ENCODE measurements at places on chromosomes 2 and 18.

DNA sequence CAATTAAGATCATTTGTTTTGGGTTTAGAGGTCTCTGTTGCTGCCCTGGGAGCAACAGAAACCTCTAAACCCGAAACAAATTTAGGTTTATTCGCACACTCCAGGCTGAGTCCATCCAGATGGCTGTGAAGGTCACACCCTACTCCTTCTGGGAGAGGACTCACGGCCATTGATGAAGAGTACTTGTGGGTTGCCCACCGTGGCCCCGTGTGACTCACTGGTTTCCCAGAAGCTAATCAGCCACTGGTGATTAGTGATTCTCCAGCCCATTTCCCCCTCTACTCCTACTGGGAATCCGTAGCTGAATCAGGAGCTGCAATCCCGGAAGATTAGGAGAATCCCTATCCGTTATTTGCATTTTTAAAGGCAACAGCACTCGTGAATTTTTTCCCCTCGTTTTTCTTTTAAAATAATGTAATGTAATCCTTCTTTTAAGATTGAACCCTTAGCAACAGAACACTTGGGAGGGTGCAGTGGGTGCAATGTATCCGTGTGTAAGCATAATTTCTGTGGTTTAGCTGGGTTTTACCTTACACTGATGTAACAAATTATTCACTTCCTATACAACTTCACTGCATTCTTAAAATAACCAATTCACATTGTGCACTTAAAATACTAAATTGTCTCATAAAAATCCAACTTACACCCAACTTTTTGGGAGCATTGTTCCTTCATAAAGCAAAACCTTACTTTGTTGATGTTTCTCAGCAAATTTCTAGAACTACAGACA lies 27.5 kb upstream of the EPAS1 start:
- DNase-seq = no peak

DNA sequence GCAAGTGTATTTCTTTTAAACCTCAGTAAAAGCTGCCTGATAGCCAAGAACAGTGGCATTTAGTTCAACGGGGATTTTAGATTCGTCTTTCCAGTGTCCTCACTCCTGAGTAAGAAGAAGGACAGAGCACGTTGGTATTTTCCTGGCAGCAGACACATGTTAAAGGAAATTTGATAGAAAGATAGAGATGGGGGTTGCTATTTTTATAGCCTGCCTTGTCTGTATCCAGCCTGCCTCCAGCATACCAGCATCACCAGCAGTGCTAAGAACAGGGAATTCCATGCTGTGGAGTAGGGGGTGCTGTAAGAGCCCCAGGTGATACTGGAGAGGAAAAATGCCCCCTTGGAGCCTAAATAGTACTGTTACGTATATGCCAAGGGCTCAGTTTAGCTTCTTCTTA lies 1.1 kb upstream of the SMYD1 start:
- no peak for DNase-seq

- DNase-seq = no peak
Observed at GRCh38 chr2:39492095-39492590, 55.1 kb upstream of the MAP4K3 start.

- no peak for DNase-seq
Observed at GRCh38 chr18:34544930-34545329, 165.2 kb upstream of the DTNA start.

DNA sequence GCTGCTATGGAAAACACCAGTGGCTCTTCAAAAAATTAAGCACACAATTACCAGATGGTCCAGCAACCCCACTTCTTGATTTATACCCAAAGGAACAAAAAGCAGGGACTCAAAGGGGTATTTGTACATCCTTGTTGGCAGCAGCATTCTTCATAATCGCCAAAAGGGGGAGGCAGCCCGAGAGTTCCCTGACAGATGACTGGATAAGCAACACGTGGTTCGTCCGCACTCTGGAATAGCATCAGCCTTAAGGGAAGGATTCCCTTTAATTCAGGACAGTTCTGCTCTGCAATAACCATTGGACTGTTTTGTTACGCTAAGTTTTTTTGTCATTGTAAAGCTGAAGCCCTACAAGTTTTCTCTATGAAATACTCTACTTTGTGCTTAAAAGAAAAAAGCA lies 76.7 kb upstream of the TWIST2 start:
- DNase-seq = no peak

DNA sequence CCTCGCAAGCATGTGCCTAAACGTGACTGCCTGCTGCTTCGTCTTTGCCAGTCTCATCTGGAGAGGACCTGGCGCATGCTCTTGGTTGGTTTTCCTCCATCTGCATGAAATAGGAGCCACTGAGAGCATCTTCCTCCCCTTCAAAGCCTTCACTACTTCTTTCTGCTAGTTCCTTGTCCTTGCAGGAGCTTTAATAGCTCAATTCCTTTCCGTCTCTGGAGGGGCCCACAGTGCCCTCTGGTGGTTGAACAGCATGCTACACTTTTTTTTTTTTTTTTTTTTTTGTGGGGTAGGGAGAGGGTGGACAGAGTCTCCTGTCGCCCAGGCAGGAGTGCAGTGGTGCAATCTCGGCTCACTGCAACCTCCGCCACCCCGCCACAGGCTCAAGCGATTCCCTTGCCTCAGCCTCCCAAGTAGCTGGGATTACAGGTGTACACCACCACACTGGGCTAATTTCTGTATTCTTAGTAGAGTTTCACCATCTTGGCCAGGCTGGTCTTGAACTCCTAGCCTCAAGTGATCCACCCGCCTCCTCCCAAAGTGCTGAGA lies 59.6 kb downstream of the SP110 start:
- peak; percentile 29 for DNase-seq

DNA sequence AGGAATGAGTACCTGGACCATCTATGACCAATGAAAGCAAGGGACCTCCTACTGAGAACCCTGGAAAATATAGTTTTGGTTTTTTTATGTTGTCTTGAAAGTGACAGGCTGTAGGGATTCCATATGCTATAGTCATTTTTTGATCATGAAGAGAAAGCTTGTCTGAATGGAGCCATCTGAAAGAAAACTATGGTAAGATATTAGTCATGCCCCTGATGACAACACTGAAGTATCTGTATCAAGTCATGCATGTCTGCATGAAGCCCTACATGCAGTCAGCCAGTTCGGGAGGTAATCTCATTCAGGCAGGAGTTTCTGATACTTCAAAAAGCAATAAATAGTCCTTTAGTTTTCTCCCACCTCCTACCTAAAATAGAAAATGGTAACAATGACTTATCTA lies 1042.0 kb downstream of the DPP10 start:
- no peak for DNase-seq

DNA sequence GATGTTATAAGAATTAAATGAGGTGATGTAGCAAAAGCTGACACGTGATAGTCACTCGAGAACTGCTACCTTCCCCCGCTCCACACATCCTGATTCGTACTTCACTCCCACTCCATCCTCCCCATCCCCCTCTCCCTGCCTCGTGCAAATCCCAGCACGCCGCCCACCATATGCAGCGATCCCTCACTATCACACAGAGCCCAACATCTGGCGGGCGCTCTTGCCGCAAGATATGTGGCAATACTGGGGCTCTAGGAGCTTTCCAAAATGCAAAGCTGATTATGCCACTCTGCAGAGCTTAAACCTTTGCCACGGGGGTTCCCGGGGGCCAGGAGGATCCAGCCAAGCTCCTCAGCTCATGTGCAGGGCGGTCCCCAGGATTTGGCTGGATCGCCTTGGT lies 37.4 kb downstream of the DNMT3A start:
- DNase-seq = peak; percentile 68

GRCh38 chr2:110820128-110820527 lies 87.8 kb downstream of the ACOXL start:
- no peak for DNase-seq

- DNase-seq = no peak
Observed at GRCh38 chr2:165692906-165693305, 101.1 kb downstream of the GALNT3 start.

- DNase-seq = no peak
Observed at GRCh38 chr2:24739354-24740025, 53.7 kb downstream of the PTRHD1 start.

- DNase-seq = no peak
Observed at GRCh38 chr2:164771897-164772296, 69.7 kb downstream of the COBLL1 start.

- no peak for DNase-seq
Observed at GRCh38 chr2:9768388-9768787, 74.9 kb upstream of the TAF1B start.

GRCh38 chr18:32301976-32302743 lies 112.3 kb downstream of the MEP1B start:
- no peak for DNase-seq

DNA sequence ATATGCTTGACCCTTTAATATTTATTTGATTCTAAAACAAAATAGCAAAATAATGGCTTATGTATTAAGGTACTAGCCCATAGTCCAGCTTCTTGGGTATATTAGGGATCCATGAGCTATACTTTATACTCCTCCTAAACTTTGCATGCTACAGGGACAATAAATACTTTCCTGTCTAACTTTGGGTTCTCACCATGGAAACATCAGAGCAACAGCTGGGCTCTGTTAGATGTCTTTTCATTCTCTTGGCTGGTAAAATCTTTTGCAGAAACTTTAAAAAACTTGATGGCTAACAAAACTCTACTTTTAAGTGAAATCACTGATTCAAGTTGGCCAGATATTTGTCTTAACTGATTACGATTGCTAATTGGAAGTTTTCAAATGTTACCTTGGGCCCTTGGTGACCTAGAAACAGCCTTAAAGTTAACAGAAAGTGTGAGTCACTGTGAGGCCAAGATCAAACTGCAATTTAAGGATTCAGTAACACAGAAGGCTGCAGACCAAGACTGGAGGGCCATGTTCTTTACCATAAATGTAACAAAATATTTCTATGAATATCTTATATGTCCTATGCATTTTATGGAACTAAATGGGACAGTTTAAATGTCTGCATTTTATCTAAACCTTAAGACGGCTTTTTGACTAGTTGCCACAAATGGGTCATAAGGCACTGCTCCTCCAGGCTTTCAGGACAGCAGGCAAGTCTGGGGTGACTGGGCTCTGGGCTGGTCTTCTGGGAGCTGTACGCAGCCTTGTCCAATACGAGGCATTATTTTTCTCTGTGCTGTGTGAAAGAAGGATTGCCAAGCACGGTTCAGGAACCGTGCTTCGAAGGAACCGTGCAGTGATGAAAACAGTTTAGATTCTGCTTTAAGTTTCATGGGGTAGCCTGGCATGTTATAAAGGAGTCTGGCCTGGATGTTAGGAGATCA lies 188.5 kb downstream of the TPGS2 start:
- DNase-seq = no peak

GRCh38 chr18:49135877-49136276 lies 185.1 kb upstream of the SMAD7 start:
- no peak for DNase-seq

- no peak for DNase-seq
Observed at GRCh38 chr2:11923935-11924334, 177.5 kb downstream of the LPIN1 start.

DNA sequence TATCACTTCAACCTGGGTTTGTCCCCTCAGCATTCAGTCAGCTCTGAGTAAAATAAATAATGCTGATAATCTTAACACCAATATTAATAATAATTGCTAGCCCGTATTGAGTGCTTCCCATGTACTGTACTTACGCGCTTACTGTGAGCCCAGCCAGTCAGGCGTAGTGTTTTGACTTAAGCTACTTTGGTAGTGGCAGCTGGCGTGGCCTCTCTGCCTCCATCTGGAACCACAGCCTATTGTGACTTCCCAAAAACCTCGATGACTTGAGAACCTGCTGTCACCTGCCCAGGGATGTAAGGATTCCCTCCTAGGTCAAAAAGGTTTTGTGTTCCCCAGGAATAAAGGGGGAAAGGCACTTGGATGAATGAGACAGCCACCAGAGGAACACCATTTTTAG lies 53.2 kb downstream of the SUMO1 start:
- no peak for DNase-seq
